ENCODE measurements at places on chromosomes 7 and 10.

DNA sequence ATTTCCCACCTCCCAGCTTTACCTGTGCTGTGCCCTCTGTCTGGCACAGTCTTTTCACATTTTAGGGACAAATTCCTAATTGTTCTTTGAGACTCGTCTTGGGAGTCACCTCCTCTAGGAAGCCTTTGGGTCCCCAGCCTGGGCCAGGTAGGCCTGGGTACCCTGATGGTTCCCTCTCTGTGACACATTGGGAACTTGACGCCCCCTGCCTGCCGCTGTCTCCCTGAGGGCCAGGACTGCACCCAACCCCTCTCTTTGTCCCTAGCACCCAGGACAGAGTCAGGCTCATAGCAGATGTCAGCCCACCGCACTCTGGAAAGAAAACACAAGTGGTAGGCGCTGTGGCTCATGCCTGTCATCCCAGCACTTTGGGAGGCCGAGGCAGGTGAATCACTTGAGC, 71.4 kb downstream of the GTF2IRD1 start:
- DNase-seq: no peak

DNA sequence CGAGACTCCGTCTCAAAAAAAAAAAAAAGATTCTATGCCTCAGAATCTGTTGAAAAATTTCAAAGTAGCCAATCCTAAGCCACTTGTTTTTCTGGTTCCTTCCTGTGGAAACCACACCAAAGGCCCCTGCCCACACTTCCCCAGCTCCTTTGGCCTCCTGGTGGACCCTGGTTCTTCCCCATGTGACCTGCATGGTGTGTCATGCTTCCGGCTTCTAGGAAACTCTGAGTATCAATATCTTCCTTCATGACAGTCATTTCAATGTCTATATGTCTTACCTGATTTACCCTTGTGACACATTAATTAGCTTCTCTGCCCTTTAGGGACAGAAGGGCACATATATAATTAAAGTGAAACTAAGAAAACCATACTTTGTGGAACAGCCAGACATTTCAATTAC, 80.4 kb upstream of the GRB10 start:
- DNase-seq: no peak

GRCh38 chr10:88540351-88540750, 42.8 kb downstream of the RNLS start:
- no peak for DNase-seq

- no peak for DNase-seq
Measured at GRCh38 chr10:120048391-120048790, 155.9 kb downstream of the SEC23IP start.

- DNase-seq: no peak
Measured at GRCh38 chr7:158894825-158895224, 38.5 kb downstream of the DYNC2I1 start.

DNA sequence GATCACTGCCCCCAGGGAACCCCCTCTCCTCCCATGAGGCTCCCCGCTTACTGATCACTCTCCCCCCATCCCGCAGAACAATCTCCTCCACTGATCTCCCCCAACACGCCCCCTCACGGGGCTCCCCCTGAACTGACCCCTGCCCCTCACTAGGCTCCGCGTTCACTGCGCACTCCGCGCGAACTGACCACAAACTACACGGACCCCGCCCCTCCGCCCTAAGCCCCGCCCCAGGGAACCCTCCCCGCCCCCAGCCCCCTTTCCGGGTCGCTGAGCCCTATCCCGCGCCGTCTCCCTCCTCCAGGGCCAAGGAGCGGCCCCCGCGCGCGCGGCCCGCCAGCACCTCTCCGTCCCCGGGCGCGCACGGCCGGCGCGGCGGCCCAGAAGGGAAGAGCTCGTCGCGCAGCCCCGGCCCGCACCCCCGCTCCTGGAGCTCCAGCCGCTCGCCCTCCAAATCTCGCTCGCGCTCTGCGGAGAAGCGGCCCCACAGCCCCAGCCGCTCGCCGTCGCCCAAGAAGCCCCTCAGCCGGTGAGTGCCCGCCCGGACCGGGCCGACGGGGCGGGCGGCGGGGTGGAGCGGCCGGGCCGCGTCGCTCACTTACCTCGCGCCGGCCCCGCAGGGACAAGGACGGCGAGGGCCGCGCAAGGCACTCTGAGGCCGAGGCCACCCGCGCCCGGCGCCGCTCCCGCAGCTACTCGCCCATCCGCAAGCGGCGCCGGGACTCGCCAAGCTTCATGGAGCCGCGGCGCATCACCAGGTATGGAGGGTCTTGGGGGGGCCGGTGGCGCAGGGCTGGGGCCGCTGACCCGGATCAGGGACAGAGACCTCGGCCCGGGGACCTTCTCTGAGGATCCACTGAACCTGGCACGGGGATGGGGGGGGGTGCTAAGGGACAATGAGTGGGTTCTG, 19.9 kb upstream of the HSPB1 start:
- no peak for DNase-seq

- DNase-seq: no peak
Measured at GRCh38 chr10:119784340-119785067, 58.7 kb downstream of the INPP5F start.

- DNase-seq: no peak
Measured at GRCh38 chr10:128623776-128624175, 497.6 kb upstream of the MKI67 start.

DNA sequence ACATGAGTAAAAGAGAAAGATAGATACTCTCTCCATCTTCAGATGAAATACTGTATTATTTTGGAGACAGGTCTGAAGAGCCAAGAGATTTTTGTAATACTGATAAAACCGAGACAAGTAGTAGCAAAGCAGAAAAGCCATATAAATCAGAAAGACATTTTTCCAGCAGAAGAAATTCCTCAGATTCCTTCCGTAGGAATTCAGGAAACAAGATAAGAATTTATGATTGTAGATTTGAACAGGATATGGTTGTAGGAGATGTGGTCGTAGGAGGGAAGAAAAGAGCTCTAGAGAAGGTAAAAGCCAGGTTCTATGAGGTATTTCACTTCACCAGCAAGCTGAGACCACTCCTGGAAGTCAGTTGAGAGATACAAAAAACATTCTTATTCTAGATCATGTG, 17.6 kb upstream of the AASS start:
- DNase-seq: no peak

All from T-helper 2 cell (primary cell).